DMS 273 treated with DMSO at 0.1 percent for 48 hours (cell line): ENCODE measurements at places on chromosomes 3 and 15.

DNA sequence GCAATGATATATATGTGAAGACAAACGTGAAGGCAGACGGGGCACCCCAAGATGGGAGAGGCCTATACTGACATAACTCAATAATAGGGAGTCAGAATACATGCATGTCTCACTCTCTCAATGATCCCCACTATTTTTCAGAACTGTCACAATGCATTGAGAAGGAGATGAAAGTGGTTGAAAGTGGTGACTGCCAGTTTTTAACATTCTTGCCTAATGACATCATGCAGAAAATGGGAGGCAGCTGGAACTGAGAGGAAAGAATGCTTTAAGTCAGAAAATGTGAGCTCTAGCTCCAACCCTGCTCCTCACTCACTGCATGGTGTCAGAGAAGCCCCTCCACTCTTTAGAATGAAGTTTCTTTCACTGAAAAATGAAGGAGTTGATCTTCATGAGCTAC, 55.3 kb upstream of the P2RY1 start:
- no peak for DNase-seq

- DNase-seq = no peak
These were observed 111.0 kb upstream of the CPNE4 start for GRCh38 chr3:132145833-132146232.

DNA sequence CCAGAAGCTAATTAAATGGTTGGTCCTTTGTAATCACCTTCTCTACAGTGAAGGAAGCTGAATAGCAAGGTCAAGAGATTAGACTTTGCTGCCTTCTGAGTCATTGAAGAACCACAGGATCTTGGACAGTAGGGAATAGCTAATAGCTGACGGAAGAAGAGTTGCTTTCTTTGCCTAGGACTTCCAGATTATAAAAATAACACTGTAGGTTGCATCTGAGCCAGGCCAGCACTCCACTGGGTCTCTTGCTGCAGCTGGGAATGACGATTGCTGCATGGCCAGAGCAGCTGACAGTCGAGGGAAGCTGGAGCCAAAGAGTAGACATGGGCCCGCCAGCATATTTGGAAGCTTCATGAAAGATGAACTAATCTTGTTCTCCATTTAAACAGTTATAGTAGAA, 81.5 kb upstream of the KCNMB2 start:
- no peak for DNase-seq

- no peak for DNase-seq
These were observed 833.5 kb upstream of the CADM2 start for GRCh38 chr3:84125201-84125721.

GRCh38 chr3:186950402-186951093, 20.2 kb downstream of the ST6GAL1 start:
- no peak for DNase-seq

DNA sequence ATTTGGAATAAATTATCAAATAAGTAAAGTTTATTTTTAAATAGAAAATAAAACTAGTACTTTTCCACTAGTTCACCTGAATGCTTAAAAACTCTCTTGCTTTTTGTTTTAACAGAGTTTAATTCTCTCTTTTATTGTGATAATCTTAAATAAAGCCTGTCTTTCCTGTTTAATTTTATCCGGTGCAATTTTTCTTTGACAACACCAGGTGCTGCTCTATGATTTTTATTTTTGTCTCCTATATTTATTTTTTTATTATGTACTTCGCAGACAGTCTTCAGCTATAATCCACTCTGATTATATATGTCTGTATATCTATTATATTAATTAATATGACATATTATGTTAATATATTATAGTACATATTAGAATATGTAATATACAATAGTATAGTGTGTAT, 1293.0 kb upstream of the EPHA6 start:
- no peak for DNase-seq

DNA sequence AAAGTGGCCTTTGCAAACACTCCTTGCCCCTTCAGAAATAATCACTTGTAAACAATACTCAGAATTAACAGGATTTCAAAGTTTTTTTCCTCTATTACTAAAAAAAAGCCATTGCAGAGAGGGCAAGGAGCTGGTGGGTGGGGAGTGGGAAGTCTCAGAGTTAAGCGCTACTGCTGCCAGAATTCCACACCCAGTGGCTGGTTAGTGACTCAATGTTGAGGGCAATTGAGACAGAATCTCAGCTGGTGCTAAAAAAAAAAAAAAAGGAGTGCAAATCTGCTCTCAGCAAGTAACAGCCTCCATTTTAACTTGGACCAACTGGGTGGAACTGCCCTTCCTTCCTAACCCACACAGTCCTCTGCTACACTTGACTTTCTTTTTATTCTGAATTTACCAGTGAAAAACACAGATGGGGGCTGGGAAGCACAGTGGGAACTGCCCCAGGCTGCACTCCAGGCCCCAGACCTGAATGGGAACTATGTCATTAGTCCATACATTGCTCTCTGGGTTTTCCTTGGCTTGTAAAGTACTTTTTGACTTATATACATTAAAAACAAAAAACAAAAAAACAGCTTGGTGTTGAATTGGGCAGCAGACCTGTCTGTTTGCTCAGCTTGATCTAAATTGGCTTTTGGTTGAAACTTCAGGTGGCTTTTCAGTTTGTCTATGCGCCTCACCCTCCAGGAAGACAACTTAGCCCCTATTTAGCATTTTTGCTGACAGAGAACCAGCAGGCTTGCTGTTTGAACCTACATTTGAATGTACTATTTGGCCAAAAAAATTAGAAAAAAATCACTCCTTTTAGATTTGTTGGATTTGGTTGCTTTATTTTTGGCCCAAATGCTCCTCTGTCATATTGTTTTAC, 357.8 kb upstream of the TBL1XR1 start:
- no peak for DNase-seq

DNA sequence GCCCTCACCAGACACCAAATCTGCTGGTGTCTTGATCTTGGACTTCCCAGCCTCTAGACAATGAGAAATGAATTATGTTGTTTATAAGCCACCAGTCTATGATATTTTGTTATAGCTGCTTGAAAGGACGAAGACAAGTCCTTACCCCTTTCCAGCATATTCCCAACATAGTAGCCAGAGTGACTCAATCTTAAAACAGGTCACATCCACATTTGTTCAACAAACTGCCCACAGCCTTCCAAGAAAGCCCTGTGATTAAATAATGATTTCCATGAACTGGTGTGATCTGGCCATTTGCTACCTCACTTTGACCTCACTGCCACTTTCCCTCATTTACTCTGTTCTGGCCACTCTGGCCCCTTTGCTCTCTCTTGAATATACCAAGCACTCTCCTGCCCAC, 193.7 kb upstream of the CFAP20DC start:
- DNase-seq = no peak

DNA sequence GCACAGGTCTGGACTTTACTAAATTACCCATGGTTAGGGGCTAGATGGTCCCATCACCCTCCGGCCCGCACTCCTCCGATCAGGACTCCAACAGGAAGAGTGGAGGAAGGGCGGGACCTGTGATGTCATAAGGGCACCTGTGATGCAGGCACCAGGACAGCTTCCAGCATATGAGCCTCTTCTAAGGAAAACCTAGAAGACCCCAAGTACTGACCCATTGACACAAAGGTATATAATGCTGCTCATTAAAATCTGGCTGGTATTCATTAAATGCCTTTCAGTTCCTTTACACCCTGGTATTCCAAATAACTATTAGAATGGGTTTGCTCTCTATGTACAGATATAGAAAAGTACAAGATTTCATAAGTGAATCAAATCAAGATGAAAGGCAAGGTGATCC, at the start of gene IQCF5:
Gene IQCF5, minus strand, starts transcription at position 101 of the 400 bp plus-strand sequence. Its CDS starts 70 bp downstream, at position 31.
- DNase-seq = no peak

DNA sequence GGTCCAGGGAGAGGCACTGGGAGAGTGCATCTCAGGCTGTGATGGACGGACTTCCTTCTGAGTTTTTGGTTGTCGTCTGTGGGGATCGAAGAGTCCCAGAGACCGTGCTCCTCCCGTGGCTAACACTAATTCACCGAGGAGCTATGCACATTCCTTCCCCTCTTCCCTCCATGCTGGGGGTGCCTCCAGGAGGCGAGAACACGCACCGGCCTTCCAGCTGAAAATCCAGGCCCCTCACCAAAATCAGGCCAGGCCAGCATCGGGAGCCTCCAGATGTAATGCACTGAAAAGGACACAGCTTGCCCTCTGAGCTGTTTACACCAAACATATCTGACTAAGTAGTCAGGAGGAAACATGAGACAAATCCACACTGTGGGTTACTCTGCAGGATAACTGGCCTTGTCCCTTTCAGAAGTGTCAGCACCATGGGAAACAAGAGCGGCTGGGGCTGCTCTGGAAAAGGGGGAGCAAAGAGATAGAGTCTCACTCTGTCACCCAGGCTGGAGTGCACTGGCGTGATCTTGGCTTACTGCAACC, 5.5 kb downstream of the RNU5B-1 start:
- DNase-seq = no peak

GRCh38 chr3:16945330-16945729, 60.6 kb downstream of the PLCL2 start:
- no peak for DNase-seq

DNA sequence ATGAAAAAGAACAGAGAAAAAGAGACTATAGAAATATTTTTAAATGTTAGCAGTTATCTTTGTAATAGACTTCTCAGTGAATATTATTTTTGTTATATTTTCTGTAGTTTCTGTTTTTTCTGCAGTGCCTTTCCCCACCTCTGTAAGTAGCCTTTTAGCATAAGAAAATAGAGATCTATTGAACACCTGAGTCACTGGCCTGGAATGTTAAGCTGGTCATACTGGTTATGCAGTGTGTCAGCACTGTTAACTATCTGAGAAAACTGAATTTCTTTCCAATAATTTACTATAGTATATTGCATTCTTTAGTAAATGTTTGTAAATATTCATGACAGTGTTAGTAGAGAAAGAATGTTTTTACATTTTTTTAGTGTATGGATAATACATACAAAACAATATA, 79.8 kb downstream of the NECTIN3 start:
- DNase-seq = no peak

DNA sequence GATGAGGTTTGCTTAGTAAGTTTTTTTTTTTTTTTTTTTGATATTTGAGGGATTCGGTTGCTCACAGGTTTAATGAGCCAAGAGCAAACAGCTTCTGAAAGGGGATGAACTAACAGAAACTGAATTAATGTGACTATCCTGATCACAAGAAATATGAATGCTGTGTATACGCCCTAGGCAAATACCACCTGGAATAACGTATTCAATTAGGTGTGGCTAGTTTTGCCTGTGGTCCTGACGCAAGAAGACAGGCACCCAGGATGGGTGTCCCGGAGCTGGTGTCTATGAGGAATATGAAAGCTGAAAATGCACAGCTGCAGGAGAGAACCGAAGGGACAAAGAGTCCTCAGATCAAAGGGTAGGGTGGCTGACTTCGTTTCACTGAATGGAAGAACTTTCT, 14.6 kb downstream of the LSG1 start:
- no peak for DNase-seq

- no peak for DNase-seq
These were observed 39.8 kb downstream of the CEMIP start for GRCh38 chr15:80819001-80819400.

DNA sequence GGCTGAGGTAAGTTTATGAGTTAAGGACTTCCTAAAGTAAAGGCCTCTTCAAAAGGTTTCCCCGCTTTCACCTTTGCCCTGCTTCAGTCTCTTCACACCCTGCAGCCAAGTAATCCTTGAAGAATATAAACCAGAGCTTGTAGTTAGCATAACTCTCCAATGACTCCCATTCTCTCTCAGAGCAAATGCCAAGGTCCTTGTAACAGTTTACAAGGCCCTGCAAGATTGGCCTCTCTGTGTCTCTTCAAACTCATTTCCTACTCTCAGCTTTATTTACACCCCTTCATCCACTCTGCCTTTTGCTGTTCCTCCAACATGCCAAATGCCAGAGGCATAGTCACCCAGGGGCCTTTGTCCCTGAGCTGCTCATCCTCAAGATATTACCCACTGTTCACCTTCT, 60.5 kb upstream of the MME start:
- no peak for DNase-seq

- DNase-seq = no peak
These were observed 24.9 kb upstream of the ATP2B2 start for GRCh38 chr3:10530241-10530640.

DNA sequence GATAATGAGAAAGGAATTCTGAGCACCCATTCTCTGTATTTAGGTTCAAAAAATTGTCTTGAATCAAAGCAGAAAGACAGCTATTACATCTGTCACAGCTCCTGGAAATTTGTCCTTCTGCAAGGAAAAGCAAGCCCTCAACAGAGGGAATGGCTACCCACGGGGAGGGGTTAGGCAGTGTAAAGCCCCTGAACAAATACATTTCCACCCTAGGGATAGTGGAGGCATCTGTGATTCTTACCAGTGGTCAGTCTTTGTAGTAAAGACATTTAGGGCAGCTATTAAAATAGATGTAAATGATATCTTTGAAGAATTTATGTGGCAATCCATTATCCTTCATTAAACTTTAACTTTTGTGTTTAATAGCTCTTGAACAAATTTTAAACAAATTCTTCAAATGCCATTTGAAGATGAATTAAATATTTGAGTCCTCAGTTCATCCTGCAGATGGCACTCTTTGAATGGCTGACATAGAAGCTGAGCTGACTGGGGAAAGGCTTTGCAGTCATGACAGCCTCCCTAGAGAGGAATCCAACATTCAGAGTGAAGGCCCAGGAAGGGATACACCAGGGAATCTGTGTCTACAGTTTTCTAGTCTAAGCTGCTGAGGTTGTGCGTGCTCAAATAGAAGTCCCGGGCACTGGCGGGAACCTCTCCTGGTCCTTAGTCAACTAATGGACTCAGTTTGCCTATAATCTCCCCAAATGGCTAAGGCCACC, 359.7 kb upstream of the ROPN1 start:
- DNase-seq = peak; percentile 53
